ENCODE measurements at places on chromosomes 6 and 20.

- no peak for DNase-seq
These were observed 5.1 kb downstream of the PABPC1L start for GRCh38 chr20:44914924-44915323.

DNA sequence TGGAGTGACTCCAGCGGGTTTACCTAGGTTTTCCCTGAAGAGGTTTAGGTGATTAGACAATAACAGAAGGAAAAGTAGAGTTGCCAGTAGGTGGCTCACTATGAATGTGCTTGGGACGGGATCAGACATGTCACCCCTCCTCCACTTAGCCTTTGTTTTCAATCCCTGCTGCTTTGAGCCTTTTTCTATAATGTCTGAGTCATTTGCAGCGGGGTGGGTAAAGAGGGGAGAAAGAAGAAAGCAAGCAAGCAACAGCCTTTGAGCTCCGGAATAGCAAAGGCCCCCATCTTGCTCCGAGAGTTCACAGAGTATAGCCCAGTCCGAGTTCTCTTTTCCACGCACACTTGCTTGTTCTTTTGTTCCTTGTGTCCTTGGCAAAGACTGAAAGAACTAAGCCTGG is 129.1 kb downstream of the PACRG start:
- DNase-seq = peak; percentile 88

- DNase-seq = no peak
These were observed 26.4 kb upstream of the STX16 start for GRCh38 chr20:58624687-58625086.

DNA sequence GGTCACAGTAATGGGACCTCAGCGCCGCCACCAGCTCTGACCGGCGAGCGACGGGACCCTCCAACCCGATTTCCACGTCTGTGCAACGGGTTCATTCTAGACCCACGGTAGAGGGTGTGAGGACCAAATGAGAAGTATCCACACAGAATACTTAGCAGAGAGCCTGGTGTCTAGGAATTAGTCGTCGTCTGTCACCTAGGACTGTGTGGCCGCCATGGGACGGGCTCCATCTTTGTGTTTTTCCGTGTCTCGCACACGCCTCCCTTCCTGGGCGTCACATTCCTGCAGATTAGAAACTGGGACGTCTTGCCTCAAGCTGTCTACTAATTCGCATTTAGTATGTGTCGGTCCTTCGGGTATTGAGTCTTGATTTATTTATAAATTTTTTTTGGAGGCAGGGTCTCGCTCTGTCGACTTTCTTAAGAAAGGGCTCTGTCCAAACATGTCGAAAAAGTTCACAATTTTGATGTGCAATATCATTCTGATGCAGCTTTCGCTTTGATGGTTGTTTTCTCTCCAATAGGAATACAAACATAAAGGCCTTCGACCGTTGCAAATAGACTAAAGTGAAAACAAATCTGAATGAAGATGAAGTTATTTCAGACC is 563 bp downstream of the MGME1 start:
- peak; percentile 41 for DNase-seq

- peak; percentile 48 for DNase-seq
These were observed 190.2 kb downstream of the TSHZ2 start for GRCh38 chr20:53162251-53162835.

GRCh38 chr20:20051767-20052073 is 546 bp downstream of the CRNKL1 start:
- no peak for DNase-seq

DNA sequence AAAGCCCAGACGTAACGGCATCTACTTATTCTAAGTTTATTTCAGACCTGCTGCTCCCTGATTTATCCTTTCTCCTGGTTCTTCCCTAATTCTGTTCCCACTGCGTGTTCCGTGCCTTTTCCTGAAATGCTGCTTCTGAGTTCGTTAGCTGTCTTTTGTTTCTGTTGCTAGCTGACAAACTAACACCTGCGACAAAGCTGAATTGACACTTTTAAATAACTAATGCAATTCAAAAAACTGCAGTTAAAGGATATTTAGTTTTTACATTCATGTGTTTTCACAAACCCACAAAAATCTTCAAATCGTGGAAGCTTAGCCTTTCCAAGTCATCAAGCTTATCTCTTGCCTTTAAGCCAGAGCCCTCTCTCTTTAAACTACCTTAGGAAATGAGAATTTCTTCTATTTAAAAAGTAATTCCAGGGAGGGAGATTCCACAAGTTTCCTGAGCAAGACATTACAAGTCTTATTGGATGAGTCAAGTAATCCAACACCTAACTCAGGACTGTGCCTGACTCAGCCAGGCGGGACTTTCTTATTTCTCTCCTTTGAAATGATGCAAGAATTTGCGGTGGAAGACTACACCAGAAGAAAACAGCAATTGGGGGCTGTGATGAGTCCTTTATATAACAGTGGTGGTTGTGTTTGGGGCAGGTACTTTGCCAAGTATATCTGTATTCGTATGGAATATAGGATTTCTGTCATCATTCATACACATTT is 6.3 kb downstream of the ADTRP start:
- DNase-seq = peak; percentile 89

GRCh38 chr6:104527761-104528415 is 331.8 kb downstream of the HACE1 start:
- peak; percentile 77 for DNase-seq

DNA sequence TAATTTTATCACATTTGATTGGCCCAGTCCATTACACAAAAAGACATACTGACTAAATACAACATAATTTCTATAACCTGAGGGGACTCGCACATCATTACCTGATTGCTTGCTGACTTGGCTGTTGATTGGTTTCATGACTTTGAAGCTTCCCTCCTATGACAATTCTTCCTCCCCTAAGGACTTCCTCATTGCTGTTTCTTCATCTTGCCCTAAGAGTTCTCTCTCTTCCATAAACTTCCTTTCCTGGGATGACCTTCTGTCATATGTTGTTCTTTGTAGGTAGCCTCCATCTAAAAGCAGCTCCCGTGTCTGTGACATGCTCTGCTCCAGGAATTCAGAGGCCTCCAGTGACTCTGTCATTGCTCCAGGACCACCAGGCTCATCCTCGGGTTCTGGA is 22.6 kb downstream of the RSPH3 start:
- no peak for DNase-seq

GRCh38 chr20:16064989-16065707 is 508.1 kb downstream of the KIF16B start:
- no peak for DNase-seq

DNA sequence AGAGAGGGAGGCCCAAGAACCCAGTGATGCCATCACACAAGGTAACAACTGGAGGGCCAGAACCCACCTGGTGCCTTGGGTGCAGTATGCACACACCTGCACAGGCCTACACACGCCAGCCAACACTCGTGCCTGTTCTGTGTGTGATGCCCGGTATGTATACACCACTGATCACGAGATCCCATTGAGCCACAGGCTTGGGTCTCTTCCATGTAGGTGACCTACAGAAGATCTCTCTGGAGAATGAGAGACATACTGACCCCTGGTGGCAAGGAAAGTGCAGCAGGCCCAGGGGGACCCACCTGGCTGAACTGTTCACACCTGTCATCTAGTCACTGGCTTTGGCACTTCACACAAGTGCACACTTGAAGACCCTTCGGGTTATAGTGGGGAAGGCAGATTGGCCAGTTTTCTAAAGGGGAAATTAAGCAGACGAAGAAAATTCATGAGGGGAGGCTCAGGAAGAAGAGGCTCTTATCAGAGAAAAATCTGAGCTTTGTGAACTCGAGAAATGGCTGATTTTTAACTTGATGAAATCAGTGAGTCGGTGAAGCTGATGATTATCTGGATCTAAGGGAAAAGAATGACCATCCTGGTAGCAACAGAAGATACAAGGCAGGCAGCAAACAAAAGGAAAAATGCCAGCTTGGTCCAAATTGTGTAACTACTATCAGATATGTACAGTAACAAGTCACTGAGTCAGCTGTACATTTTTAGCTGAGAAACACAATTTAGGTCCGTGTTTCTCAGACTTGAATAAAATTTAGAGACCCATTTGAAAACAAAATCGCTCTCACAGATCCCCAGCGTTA is 69.1 kb upstream of the PBOV1 start:
- DNase-seq = peak; percentile 18

GRCh38 chr6:57017841-57018240 is 28.7 kb upstream of the KIAA1586 start:
- no peak for DNase-seq

GRCh38 chr20:62269871-62270270 is 31.6 kb downstream of the OSBPL2 start:
- no peak for DNase-seq

DNA sequence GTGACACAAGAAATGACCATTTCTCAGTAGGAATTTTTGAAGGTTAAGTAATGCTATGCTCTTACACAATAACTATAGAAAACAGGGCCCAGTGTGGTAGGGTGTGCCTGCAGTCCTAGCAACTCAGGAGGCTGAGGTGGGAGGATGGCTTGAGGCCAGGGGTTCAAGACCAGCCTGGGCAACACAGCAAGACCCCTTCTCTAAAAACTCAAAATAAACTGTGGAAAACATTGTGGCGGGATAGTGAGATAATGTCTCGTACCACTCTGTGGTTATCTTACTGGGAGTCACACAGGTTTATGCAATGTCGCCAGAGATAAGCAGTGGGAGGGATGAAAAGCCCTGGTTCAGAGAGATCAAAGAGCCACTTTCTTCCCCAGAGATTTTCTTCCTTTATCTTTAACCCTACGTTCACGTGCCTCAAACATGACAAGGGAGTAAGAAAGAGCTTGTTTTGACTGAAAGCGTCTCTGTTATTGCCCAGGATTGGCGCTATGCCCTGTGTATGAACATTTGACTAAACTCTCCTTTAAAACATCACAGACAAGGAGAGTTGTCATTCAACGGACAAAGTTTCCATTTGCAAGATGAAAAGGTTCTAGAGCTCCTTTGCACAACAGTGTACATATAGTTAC is 13.9 kb downstream of the GCM1 start:
- no peak for DNase-seq

DNA sequence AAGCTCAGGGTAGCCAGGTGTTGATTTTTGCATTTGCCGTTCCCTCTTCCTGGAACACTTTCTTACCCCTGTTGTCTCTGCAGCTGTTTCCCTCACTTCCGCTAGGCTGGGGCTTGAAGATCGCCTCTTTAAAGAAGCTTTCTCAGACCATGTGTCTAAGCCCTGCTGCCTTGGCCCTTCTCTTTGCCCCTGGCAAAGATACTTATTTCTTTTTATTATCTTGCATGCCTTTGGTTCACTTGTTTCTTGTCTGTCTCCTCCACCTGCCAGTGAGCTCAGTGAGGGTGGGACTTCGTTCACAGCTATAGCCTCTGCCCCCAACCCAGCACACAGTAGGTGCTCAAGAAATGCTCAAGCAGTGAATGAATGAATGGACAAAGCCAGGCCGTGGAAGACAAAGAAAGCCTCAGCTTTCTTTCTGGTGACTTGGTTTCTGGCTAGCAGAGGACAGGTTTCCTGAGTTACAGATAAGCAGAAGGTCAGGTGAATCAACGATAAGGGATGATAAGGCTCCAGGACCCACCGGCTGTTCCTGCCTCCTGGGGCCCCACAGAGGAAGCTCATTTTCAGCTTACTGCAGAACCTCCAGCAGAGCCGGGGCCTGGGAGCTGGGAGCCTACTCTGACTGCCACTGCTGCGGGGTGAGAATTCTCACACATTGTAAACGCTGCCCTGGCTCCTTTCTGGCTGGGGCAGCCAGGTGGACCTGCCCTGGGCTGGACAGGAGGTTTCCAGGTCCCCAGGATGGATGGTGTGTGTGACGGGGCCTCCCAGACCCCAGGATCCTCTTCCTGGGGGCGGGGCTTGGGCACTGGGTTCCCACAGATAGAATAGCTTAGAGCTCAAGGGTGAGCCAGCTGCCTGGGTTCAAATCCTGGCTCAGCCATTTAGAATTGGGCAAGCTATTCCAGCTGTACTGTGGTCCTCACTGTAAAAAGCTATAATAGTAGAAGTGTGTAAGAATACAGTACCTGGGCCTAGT is 29.8 kb downstream of the SNAI1 start:
- DNase-seq = no peak

GRCh38 chr6:157181649-157182048 is 141.7 kb downstream of the TMEM242 start:
- no peak for DNase-seq

DNA sequence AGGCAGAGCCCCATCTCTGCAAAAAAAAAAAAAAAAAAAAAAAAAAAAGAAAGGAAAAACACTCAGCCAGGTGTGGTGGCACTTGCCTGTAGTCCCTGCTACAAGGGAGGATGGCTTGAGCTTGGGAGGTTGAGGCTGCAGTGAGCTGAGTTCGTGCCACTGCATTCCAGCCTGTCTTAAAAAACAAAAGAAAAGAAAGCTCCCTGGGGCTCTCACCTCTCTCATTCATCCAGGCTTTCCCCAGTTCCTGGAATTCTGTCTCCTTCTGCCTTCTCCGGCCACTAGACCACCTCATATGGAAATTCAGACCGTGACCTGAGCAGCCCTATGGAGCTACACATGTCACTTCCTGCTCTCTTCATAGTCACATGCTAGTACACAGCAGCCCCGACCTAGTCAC is 101.1 kb upstream of the TAB2 start:
- DNase-seq = no peak

DNA sequence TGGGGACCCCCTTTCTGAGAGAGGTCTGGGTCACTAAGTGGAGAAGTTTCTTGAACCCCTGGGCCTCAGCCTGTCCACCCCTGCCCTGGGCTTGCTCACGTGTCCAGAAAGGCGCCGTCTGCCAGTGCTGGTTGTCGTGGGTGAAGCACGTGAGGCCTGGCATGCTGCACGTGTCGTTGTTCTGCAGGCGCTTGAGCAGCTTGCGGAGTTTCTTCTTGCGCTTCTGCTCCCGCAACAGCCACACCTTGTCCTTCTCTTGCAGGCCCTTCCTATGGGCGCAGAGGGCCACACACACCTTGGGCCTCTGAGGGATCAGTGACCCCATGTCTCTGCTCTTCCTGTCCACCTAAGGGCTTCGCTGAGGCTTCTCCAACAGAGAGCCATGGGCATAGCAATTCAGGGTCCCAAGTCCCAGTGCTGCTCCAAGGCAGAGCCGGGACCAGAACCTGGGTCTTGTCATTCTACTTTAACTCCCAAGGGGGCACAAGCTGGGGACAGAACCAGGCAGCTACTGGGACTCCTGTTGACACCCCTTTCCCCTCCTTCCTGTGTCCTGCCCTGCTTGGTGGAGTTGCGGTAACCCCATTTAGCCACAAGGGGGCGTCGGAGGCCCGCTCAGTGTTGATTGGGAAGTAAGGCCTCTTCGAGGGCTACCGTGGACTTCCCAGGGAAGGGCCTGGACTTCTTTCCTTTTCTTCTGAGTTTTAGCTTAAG is 121.8 kb downstream of the SULF2 start:
- peak; percentile 83 for DNase-seq

- DNase-seq = peak; percentile 36
These were observed 416.9 kb downstream of the FRK start for GRCh38 chr6:115643762-115644161.

Data from fibroblast of pulmonary artery (primary cell).